SK-MEL-5 (cell line): ENCODE measurements at places on chromosomes 3 and 15. TPM values are rescaled to one million over a fixed set of nuclear protein-coding genes. Genes with fewer than 3 reads are reported as not detected.

ANKRD63 gene
- 0.16 and 0.29 TPM in 2 replicates for total RNA-seq

GALNT15 gene
- 0.13 TPM in 1 of 2 replicates, not detected in the other for total RNA-seq

BNC1 gene
- not detected in 2 replicates for total RNA-seq

MEIS2 gene
- 28.5 and 29.4 TPM in 2 replicates for total RNA-seq

AADACL2 gene
- not detected in 2 replicates for total RNA-seq

SELENOT gene
- total RNA-seq = 176 and 191 TPM in 2 replicates

OPA1 gene
- total RNA-seq = 133 and 142 TPM in 2 replicates

CCR8 gene
- total RNA-seq = not detected in 2 replicates

DUOXA1 gene
- total RNA-seq = not detected in 2 replicates

KNG1 gene
- total RNA-seq = not detected in 2 replicates

LINGO1 gene
- 0.90 and 2.1 TPM in 2 replicates for total RNA-seq

DOCK3 gene
- 0.11 and 0.26 TPM in 2 replicates for total RNA-seq

DAZL gene
- total RNA-seq = not detected in 2 replicates

GRCh38 chr15:34757262-34757661 is 2.5 kb upstream of the GJD2 start:
- no peak for DNase-seq

DNA sequence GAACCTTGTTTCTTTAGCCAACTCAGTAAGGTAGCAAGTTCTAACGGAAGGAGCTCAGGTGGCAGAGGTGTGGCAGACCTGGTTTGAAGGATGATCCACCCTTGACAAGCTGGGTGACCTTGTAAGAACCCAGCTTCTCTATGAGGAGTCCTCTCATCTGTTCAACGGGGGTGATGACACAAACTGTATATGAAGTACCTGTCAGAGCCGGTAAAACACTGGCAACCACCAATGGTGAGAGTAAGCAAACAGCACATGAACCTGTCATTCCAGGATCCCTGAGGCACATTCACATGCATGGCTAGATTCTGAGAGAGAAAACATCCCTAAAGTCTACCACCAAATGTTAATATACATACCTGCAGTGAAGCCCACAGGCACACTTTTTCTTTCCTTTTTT is 2.4 kb downstream of the SCAP start:
- DNase-seq = no peak

DNA sequence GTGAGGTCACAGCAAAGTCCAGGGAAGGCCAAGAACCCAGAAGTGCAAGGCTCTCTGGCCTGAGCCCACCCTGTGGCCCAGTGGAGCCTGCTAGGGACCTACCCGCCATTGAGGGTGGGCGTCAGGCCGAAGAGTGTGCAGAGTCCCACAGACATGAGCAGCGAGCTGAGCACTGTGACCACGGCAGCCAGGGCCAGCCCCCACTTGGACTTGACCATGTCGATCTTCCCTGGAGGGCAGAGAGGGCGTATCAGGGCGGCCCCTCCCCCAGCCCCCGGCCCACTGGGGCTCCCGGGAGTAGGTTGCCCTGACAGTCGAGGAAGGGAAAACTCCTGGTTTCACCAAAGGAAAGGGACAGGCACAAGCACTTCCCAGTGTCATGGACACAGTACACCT is 44.6 kb downstream of the PTPN23 start:
- no peak for DNase-seq

- DNase-seq = no peak
Observed at GRCh38 chr15:89489376-89489775, 7.0 kb downstream of the RHCG start.

DNA sequence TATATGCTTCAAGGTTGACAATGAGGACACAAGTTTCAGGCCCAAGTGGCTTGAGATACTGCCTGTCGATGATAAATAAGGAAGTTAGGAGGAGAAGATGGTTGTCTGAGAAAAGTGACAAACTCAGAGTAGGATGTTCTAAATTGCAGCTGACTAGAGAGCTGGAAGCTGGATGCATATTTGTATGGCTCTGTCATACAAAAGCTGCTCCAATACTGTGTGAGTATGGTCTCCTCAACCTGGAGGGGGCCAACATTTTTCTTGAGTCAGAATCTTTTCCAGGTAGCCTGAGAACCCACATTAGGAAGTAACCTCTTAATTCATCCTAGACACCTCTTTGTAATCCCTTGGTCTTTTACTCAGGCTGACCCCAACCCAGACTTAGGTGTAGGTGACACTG is 28.4 kb upstream of the TPRG1 start:
- DNase-seq = no peak

GRCh38 chr3:102727340-102727739 is 292.5 kb downstream of the ZPLD1 start:
- no peak for DNase-seq

DNA sequence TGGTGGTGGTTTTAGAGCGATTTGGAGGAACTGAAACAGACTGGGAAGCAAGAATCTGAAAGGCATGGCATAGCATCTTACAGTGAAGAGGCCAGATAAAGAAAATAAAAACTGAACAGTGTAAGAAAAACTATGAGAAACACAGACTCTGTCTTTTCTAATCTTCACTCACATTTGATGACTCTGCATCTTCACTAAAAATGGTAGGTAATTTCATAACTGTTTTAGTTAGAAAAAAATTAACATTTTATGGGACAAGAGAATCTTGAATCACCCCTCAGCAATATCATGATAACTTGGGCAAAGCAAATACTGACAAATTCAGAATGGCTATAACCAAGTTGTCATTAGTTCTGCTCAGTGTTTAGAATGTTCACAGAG is 812.6 kb downstream of the MCTP2 start:
- DNase-seq = no peak

DNA sequence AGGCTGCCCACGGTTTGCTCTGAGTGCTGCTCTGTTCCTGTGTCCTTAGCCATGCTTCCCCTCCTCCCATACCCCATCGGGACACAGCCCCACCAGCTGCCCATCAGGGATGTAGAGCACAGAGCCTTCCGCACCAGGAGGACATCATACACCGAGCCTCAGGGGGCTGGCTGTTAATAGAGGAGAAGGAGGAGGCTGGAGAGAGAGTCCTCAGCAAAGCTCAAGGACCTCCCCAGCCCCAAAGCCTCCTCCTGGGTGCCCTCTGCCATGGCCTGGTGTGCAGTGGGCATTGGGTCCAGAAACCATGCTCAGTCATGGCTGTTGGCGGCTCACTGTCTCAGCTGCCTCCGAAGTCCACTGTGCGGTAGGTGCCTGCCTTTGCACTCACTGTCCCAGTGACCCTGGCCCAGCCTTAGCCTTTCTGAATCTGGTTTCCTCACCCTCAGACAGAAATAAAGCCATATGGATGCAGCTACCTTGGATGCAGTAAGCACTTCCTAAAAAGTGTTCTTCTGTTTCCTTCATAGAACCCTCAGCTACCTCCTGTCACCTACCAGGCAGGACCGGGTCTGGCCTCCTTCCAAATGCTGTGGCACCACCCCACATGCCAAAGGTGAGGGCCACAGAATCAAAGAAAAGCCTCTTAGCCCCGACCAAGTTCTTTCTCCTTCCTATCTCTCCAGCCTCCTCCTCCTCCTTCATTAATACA is 53.9 kb downstream of the ACAD9 start:
- DNase-seq = no peak

GRCh38 chr15:42491539-42492225 is 741 bp upstream of the ZNF106 start:
- no peak for DNase-seq

GRCh38 chr3:176147251-176147650 is 1050.0 kb downstream of the TBL1XR1 start:
- DNase-seq = peak; percentile 45

DNA sequence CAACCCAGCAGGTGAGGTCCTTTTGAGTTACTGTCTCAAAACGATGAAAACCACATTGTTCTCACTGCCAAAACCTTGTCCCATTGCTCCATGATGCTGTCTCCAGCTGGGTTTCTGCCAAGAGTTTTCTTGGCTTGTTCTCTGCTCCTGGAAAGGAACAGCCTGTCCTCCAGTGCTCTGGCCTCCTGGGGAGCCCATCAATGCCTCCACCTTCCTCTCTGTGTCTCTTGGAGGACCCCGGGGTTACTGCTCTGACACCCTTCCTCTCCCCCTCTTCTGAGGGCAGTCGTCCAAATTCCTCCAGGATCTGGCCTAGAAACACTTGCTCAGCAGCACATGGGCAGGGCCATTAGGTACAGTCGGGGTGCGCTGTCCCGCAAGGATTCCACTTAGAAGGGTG is 63.9 kb upstream of the RGMA start:
- DNase-seq = no peak

DNA sequence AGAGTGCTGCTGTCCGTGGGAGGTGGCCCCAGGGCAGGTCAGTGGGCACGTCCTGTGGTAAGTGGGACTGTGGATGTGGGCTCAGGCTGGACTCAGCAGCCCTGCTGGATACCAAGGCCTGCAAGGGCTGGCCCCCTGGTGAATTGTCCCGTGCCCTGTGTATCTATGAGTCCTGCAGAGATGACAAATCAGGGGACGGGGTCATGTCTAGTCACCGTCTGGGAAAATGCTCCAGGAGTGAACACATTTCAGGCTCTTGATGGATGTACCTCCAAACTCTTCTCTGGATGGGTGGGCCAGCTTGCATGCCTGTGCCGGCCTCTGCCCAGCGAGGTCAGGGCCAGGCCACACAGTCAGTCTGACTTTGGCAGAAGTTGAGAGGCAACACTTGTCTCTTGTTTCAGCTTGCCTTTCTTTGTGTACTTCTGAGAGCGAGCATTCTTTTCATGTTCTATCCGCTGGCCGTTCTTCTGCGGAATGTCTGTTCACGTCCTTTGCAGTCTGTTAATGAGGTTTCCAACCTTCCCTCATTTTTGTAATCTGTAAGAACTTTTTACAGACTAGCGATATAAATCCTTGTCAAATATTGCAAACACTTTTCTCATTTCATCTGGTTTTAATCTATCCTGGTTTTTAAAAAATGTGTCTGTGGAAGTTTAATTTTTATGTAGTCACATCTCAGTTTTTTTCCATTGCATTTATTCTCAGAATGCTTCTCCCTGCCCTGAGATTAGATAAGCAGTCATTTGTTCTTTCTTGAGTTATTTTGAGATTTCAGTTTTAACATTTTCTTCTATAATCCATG is 11.4 kb upstream of the STAB1 start:
- no peak for DNase-seq

- no peak for DNase-seq
Observed at GRCh38 chr3:73175698-73176097, 114.2 kb downstream of the EBLN2 start.

GRCh38 chr3:71045917-71046282 is 537.6 kb downstream of the FOXP1 start:
- no peak for DNase-seq

DNA sequence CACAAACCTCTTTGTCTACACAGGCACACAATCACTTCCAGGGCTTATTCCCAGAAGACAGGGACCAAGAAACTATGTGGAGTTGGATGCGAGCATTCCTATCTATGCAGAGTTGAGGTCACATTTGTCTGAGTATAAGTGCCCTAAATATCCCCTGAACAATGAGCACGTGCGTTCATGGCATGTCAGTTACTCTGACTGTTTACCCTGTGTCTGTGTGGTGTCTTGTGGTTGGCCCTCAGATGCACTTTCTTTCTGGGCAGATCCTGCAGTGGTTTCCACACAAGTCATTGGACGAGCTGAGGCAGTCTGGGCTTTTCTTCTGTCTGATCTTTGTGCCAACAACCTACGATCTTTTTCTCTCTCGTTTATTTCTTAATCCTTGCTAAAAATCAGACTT is 134.5 kb downstream of the FBN1 start:
- peak; percentile 18 for DNase-seq

DNA sequence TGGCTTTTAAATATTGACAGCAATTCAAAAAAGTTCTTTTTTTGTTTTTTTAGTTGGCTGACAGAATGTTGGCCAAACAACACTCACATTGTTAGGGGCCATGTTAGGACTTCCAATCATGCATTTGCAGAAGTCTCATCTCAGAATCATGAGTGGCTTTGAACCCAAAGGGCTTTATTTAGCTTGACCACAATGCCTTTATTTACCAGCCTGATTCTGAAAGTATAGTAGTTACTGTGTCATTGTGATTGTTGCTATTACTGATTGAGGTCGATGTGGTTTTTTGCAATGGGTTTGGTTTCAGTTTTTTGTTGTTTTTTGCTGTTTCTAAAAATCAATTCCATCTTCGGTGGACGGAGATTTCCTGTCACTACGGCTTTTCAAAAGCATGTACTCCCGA is 7.2 kb downstream of the GLDN start:
- DNase-seq = peak; percentile 91
